ENCODE measurements at places on chromosomes 1 and 21.

GRCh38 chr1:198056255-198056654 lies 100.5 kb upstream of the NEK7 start:
- no peak for DNase-seq

DNA sequence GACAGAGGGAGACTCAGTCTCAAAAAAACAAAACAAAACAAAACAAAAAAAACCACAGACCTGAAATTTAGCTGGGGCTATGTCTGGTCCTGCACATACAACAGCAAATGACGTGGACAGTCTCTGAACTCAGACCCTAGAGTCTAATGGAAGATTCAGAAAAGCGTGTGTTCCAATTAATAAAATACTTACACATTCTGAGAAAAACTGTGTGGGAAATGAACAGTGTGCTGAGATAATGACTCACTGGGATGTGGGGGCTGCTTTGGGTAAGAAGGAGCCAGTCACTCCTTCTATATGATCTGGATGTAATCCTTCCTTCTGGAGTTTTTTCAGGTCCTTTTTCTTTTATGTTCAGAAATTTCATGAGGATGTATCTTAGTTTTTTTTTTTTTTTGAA lies 29.4 kb downstream of the CLDN14 start:
- DNase-seq = peak; percentile 49

GRCh38 chr1:944341-945325 lies 14.4 kb downstream of the NOC2L start:
- DNase-seq = peak; percentile 58

GRCh38 chr1:6185151-6185550 lies 5.0 kb upstream of the CHD5 start:
- DNase-seq = peak; percentile 89

- no peak for DNase-seq
These were observed 4.6 kb downstream of the ZFP69B start for GRCh38 chr1:40454873-40455272.

- DNase-seq = no peak
These were observed 18.2 kb upstream of the AJAP1 start for GRCh38 chr1:4636186-4636585.

- DNase-seq = no peak
These were observed 479 bp upstream of the SNX7 start for GRCh38 chr1:98660940-98661543.

- no peak for DNase-seq
These were observed 56.6 kb upstream of the PPP2R5A start for GRCh38 chr1:212228591-212229119.

DNA sequence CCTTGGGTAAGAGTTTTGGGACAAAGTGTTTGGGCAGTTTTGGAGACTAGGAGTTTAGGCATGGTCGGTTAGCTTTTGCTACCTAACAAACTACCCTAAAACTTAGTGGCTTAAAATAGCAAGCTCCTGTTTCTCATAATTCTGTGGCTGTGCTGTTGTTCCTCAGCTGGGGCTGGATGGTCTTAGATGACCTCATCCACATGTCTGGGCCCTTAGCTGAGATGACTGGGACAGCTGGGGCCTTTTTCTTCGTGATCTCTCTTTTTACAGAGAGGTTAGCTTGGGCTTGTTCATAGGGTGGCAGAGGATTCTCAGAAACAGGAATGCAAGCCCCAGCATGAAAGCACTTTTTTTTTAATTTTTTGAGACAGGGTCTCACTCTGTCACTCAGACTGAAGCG lies 6.6 kb downstream of the ATP1A4 start:
- no peak for DNase-seq

GRCh38 chr21:26438976-26439375 lies 134.1 kb downstream of the CYYR1 start:
- DNase-seq = no peak

- peak; percentile 49 for DNase-seq
These were observed 78.2 kb upstream of the TENT5C start for GRCh38 chr1:117527566-117528102.

DNA sequence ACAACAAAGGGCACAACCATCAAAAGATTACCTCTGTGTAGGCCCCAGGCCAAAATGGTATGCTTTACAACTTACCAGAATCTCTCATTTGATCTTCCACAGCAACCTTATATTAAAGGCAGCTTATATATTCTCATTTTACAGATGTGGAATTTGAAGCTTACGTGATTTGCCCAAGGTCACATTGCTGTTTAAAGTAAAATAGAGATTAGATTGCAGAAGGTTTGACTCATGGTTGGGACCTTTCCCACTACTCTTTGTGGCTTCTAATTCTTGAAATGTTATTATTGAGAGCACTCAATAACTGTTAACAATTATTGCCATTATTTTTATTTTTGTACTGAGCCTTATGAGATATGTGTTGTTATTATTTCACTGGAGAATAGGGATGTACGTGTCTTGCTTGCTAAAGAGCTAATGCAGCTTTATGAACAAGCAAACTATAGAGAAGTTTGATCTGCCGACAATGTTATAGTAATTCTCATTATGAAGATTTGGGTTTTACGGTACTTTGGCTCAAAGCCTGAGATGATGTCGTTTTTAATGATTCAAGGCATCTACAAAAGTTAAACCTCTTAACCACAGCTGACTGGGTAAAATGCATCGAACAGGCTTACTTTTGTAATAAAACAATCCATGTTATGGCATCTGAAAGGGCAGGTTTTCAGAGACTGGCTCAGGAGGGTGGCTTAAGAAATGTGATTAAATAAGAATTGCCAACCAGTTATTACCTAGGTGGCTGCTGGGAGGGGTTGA lies 43.3 kb upstream of the TSNAX start:
- DNase-seq = peak; percentile 14

GRCh38 chr1:108829498-108829916 lies 27.4 kb downstream of the AKNAD1 start:
- peak; percentile 19 for DNase-seq

GRCh38 chr1:204858363-204858821 lies 12.3 kb upstream of the NFASC start:
- DNase-seq = peak; percentile 14

- DNase-seq = peak; percentile 22
These were observed 11.2 kb downstream of the PUM1 start for GRCh38 chr1:31054349-31054748.

DNA sequence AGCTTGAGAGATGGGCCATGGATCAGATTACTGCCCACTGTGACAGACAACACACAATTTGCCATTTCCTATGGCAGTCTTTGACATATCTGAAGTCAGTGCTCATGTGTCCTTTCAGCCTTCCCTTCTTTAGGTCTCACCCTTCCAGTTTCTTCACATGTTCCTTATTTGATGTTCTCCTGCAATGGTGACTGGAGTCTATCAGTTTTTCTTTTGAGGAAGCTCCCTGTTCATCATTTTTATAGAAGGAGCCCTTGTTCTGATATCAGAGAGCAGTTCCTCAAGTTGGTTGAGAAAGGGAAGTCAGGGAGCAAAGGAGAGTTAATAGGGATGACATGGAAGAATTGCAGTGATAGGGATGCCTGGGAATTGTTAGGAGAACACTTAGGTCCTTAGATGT lies 42.2 kb downstream of the DISC1 start:
- DNase-seq = no peak

- DNase-seq = no peak
These were observed 77.1 kb downstream of the CLSTN1 start for GRCh38 chr1:9746651-9747050.

DNA sequence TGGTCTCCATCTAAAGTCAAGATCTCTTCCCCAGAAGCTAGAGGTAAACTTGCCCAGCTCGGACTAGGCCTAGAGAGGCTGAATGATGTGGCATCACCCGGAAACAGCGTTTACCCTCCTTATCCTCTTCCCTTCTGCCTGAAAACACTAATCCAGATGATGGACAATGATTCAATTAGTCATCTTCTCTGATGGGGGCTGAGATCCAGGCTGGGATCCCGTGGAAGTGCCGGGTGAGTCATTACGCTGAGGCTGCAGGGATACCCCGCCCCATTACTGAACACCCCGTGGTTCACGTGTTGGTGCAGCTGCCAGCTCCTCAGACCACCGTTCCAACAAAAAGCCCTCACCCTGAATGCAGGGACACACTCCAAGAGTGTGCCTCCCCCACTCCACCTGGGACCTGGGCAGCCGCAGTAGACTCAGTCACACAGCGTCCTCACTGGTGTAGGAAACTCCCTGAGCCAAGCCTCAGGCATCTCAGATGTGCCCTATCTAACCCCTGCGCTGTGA lies 2.0 kb downstream of the S100A6 start:
- peak; percentile 93 for DNase-seq

DNA sequence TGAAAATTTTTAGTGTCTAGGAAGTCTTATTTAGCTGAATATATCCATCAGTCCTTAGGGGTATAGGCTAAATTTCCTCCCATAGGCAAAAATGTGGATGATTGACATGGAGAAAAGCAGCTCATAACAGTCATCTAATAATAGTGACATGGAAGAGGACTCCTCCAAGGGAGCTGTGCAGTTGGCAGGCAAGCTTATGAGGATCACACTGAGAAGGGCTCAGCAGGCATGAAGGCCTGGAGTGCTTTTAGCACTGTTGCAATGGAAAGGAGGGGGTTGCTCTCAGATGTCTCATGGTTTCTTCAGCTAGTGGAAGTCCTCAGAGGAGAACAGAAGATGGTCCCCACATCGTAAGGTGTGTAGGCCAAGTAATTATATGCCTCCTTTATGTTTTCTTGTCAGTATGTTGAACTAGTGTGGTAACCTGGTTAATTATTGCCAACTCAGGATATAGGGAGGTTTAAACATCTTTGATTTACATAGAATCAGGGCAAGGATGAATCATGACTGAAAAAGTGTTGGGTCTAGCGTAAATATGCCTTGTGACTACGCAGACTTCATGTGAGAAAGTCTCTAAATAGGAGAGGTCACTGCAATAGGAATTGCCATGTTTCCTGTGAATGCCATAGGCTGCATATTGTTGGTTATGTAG lies 18.9 kb downstream of the VN1R5 start:
- no peak for DNase-seq

DNA sequence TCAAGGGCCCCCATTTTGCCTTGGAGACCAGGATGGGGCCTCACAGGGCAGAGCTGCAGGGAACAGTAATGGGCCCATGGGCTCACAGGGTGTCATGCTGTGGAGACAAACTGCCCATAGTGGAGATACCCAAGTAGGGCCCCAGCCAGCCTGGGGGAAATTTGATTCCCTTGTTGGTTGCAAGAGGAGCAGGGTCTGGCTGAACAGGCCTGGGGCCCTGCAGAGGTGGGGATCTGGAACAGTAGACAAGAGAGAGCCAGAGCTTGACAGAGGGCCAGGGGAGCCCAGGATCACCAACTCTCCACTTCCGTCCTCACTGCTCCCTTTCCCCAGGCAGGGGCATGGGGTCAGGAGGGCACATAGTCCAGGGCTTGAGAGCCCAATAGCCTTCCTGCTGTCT lies 8.7 kb downstream of the S100B start:
- no peak for DNase-seq

DNA sequence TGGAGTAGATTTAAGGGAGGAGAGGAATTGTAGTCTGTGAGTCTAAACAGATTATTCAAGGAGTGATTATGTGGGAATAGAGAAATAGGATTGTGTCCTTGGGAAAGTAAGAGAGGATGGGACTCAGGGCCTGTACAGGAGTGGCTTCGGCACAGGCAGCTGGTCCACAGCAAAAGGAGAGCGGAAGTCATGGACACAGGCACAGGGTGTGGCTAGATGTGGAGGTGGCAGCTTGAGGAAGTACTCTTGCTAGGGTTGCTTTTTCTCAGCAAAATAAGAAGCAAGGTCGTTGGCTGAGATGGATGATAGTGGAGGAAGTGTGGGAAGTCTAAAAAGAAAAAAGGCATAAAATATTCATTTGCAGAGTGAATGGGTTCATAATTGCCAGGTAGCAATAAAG lies 18.5 kb upstream of the ZNF648 start:
- no peak for DNase-seq

DNA sequence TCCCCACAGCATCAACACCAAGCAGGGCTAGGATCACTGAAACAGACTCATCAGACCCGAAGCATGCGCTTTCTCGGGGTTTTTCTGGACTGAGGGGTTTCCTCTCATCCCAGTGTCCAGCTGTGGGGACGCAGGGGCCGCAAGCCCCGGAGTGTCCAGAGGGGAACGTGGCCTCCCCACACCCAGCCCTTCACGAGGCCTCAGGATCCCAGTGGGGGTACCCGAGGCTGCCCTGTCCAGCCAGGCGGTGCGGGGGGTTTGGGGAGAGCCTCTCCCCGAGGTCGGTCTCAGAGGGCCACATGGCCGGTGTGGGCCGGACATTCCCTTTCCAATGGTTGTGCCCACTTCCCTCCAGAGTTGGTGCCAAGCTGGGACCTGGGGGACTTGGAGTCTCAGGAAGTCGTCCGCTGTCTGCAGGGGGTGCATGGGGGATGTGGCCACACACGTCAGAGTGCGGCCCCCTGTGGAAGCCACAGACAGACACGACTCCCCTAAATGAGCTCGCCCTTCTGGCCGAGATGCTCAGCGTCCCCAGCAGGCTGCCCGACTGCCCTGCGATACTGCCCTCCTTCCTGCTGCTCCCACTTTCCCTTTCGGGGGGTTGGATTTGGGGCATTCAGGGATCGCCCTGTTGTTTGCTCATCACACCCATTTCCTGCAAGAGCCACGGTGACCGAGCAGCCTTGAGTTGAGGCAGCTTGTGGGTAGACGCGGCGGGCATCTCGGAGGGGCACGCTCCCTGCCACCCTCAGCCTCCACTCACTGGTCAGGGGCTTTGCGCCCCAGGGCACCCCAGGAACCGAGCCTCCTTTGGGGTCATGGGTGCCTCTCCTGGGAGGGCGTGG lies 4.1 kb downstream of the COL6A1 start:
- DNase-seq = no peak

DNA sequence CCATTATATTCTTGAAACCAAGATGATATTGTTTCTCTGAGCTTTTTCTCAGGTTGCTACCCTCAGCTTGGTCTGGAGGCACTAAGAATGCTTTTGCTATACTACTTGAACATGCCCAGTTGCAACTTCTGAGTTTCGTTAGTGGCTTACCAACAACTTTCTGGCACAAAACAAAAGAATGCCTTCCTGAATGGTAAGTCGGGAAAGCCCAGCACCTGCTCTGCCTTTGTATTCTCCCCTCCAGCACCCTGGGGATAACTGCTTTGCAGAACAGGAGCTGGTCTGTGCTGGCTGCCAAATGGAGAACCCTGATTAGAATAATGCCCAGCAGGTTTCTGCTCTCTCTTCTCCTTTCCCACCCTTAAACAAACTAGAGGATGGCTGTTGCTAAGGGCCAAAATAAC lies 149.3 kb downstream of the TGFB2 start:
- DNase-seq = peak; percentile 68

DNA sequence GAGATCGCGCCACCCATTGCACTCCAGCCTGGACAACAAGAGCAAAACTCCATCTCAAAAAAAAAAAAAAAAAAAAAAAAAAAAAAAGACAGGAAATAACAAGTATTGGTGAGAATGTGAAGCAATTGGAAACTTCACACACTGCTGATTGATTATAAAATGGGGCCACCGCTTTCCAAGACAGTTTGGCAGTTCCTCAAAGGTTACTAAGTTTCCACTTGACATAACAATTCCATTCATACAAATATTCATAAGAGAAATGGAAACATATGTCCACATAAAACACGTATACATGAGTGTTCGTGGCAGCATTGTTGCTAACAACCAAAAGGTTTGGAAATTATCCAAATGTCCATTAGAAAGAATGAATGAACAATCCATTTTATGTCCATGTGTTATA lies 26.3 kb downstream of the USP24 start:
- DNase-seq = no peak
